ENCODE measurements at places on chromosomes 3 and 15. TPM values are rescaled to one million over a fixed set of nuclear protein-coding genes. Genes with fewer than 3 reads are reported as not detected.
A peak's percentile ranks its signal among the peaks of the same experiment; 100 is the strongest.

The C3orf49 gene
- not detected for total RNA-seq

The SLC33A1 gene
- 30.0 TPM for total RNA-seq

The ACAD11 gene
- 17.2 TPM for total RNA-seq

The TM4SF4 gene
- not detected for total RNA-seq

The TF gene
- 3.8 TPM for total RNA-seq

The PFKFB4 gene
- total RNA-seq = 23.2 TPM

The GUCA1C gene
- not detected for total RNA-seq

The HPS3 gene
- 16.5 TPM for total RNA-seq

The EFCC1 gene
- 0.13 TPM for total RNA-seq

The SACM1L gene
- 44.1 TPM for total RNA-seq

DNA sequence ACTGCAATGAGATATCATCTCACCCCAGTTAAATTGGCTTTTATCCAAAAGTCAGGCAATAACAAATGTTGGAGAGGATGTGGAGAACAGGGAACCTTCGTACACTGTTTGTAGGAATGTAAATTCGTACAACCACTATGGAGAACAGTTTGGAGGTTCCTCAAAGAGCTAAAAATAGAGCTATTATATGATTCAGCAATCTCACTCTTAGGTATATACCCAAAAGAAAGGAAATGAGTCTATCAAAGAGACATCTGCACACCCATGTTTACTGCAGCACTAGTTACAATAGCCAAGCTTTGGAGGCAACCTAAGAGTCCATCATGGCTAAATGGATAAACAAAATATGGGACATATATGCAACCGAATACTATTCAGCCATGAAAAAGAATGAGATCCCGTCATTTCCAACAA, 68.0 kb upstream of the HES1 start:
- no peak for DNase-seq

GRCh38 chr3:13459605-13460340, 20.3 kb upstream of the HDAC11 start:
- no peak for DNase-seq

DNA sequence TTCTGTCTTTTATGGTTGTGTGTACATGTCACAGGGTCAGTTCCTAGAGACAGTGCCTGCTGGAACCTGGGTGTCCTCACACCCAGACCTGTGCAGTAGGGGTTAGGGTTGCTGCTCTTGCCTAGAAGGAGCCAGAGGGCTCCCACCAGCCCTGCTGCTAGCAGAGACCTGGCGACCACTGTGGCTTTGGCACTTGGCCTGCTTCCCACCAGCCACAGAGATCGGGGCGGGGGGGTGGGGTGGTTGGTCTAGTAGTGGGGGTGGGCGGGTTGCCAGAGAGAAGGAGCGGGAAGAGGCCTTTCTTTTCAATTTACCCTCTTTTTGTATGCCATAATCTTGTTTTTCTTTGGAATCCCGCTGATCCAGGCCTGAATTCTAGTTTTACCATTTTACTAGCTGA, 29.4 kb downstream of the EEFSEC start:
- no peak for DNase-seq

DNA sequence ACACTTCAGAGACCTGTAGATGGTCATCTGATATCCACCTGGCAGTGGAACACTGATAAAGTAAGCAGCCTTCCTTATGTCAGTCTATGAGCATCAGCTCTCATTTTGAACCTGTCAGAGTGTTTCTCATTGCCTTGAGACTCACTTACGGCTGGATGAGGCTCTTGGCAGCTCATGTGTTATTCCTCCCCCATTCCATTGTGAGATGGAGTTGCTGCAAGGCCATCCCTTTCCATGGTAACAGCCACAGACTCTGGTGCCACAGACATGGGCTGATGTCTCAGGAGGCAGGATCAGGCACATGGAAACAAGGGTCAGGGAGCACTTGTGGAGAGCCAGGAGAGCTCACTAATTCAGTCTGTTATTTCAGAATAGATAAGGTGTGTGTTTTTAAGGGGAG, 11.9 kb downstream of the KCNAB1 start:
- no peak for DNase-seq

DNA sequence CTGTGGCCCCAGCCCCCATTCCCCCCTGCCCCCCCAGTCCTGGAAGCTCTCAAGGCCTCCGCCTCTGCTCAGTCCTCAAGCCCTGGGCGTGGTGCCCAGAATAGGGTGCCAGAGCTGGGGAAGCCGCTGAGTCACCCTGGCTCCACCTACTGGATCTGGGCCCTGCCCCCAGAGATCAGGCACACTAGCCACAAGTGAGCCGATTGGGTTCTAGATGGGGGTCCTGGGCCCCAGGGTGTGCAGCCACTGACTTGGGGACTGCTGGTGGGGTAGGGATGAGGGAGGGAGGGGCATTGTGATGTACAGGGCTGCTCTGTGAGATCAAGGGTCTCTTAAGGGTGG, 5.7 kb downstream of the EIF4G1 start:
- peak; percentile 98 for DNase-seq

- DNase-seq = no peak
Measured at GRCh38 chr15:44736181-44736765, at the start of gene TRIM69. Gene TRIM69, plus strand, starts transcription at chr15:44736528. Its CDS starts 177 bp downstream, at chr15:44736705.

- no peak for DNase-seq
Measured at GRCh38 chr3:88058306-88058580, 562 bp downstream of the CGGBP1 start.

GRCh38 chr15:35736150-35736549, 190.2 kb upstream of the DPH6 start:
- DNase-seq = no peak

GRCh38 chr3:192079098-192079497, 618.1 kb downstream of the PYDC2 start:
- no peak for DNase-seq

DNA sequence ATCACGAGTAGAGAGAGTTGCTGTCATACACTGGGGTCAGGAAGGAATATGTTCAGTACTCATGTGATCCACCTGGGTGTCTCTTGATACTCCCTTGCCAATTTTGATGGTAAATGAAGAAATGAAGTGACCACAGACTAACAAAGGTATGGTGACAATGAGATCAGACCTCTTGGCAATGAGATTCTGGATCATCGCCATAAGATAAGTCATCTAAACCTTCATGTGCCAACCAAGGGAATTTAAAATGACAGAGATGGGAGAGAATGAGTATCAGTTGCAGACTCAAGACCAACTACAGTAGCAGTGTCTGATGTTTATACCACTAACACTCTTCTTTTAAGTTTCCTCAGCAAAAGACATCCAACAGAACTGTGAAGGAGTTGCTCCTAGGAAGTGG, 601.0 kb downstream of the MECOM start:
- no peak for DNase-seq

DNA sequence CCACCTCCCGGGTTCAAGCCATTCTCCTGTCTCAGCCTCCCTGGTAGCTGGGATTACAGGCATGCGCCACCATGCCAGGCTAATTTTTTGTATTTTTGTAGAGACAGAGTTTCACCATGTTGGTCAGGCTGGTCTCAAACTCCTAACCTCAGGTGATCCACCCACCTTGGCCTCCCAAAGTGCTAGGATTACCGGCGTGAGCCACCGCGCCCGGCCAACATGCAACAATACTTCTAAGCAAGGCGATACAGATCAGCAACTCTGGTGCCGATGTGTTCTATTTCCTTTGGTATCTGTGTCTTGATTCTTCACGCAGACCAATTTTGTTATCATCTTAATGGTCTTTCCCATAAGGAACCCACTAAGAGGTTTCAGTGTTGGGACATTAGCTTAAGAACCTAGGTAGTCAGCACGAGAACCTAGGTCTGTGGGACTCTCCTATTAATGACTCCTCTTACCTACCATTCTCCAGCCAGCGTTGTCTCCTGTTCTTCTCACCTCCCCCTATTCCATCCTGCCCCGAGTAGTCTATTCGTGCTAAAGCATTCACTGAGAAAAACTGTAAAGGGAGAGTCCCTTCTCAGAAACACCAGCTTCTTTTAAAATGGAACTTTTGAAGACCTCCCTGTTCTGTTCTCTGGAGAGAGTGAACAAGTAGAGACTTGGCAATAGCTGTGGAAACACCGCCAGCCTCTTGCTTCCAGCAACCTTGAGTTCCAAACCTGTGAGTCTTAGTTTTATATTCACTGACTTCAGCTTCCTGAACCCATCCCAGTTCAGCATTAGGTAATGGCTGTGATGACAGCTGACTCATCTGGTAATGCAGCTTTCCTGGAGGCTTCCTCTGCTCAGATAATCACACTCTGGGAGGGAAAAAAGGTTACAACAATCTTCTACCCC, 61.2 kb downstream of the TSC22D2 start:
- DNase-seq = no peak

- DNase-seq = no peak
Measured at GRCh38 chr3:143707848-143708247, 140.4 kb downstream of the SLC9A9 start.

- DNase-seq = no peak
Measured at GRCh38 chr3:123311201-123311600, 109.5 kb downstream of the SEC22A start.

DNA sequence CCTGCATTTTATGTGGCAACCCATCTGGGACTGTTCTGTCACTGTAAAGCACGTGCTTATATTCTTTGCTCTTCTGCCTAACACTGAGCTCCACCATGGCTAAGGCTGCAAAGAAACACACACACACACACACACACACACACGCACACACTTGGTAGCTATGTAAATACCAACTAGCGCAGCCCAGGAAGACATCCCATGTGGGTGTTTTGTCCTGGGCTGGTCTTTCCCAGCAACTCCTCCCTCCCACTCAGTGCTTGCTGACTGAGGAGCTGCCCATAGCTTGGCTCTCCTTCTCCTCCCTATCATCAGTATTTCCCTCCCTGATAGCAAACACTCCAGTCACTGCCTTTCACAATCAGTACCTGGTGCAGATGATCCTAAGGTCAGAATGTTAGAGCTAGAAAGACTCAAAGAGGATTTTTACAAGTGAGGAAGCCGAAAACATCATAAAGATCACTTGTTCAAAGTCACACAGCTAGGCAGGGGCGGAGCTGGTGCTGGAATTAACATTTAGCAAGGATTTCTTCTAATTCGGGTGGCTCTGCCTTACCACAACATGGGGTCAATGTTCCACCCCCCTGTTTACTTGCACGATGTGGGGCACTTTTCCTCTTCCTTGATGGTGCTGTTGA, 377.1 kb upstream of the TBL1XR1 start:
- DNase-seq = no peak

- no peak for DNase-seq
Measured at GRCh38 chr3:124263168-124263567, 271.2 kb upstream of the ROPN1 start.

GRCh38 chr3:12897381-12898289, 56.3 kb upstream of the RPL32 start:
- peak; percentile 48 for DNase-seq

- DNase-seq = no peak
Measured at GRCh38 chr15:25844981-25845680, 18.0 kb downstream of the ATP10A start.

- DNase-seq = no peak
Measured at GRCh38 chr3:48012659-48013058, 3.6 kb downstream of the MAP4 start.

GRCh38 chr3:101913168-101913567, 63.9 kb downstream of the NFKBIZ start:
- no peak for DNase-seq

Measured in chondrocyte (in vitro differentiated cells).